ENCODE measurements at places on chromosomes 6 and 20.

- DNase-seq = no peak
Observed at GRCh38 chr20:11734431-11734830, 183.3 kb upstream of the BTBD3 start.

GRCh38 chr6:43627008-43627825 lies 1.8 kb downstream of the GTPBP2 start:
- peak; percentile 94 for DNase-seq

- no peak for DNase-seq
Observed at GRCh38 chr6:99940582-99940981, 53.4 kb downstream of the MCHR2 start.

- DNase-seq = peak; percentile 73
Observed at GRCh38 chr6:154438882-154439415, 71.5 kb downstream of the CNKSR3 start.

DNA sequence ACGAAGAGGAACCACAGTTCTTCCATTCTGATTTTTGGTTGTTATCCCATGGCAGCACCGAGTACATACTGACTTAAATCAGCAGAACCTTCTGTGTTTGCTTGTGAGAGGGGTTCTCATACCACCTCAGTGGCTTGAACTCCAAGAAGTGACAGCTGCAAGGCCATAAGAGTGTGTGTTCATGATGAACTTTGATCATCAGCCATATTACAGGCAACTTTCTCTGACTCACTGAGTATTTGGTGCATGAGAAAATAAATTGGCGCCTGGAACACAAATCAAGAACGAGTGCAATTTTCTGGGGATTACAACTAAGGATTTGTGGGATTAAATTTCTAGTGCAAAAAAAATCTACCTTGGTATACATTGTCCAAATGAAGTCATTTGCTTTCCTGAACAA lies 68.9 kb downstream of the CYP39A1 start:
- DNase-seq = no peak

- no peak for DNase-seq
Observed at GRCh38 chr20:33897313-33897912, 86.3 kb downstream of the CHMP4B start.

GRCh38 chr6:83062225-83062624 lies 3.4 kb downstream of the UBE3D start:
- DNase-seq = no peak

- no peak for DNase-seq
Observed at GRCh38 chr6:25010176-25010575, 74.4 kb upstream of the RIPOR2 start.

- peak; percentile 81 for DNase-seq
Observed at GRCh38 chr6:53627391-53628218, 38.0 kb downstream of the KLHL31 start.

GRCh38 chr20:59412875-59413284 lies 112.5 kb downstream of the EDN3 start:
- DNase-seq = no peak

GRCh38 chr6:137791281-137792159 lies 75.5 kb upstream of the TNFAIP3 start:
- no peak for DNase-seq

- DNase-seq = no peak
Observed at GRCh38 chr20:40882152-40882551, 146.5 kb upstream of the TOP1 start.

GRCh38 chr6:137666202-137666774 lies 172.1 kb upstream of the OLIG3 start:
- no peak for DNase-seq

DNA sequence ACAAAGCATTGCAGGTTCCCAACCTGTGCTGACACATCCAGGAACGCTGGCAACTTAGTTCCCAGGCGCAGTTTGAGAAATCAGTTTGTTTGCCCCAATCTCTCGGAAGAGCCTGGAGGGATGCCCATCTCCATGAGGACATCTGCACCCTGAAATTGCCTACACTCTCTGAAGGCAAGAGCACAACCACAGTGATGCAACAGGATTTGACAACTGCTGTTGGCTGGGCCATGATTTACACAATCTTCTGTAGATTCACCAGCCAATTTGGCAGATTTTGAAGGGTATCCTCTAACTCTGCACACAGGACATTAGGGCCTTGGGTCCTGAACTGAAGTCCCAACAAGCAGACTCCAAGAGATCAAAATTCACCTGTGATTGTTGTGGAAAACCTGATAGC lies 3.4 kb downstream of the APMAP start:
- no peak for DNase-seq

DNA sequence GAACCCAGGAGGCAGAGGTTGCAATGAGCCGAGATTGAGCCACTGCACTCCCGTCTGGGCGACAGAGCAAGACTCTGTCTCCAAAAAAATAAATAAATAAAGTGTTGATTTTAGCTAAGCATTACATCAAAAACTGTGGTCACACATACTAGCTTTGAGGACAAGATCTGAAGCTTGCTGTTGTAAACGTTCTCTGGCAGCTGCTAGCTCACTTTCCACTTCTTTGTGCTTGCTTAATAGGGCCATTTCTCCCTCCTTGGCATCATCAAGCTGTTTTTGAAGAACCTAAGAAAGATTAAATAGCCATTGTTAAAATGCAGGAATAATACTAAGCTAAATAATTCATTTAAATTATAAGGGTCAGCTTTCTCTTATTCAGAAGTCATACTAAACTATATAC lies 55.7 kb downstream of the FAM184A start:
- no peak for DNase-seq

- no peak for DNase-seq
Observed at GRCh38 chr6:107711412-107712236, 112.5 kb downstream of the SCML4 start.

DNA sequence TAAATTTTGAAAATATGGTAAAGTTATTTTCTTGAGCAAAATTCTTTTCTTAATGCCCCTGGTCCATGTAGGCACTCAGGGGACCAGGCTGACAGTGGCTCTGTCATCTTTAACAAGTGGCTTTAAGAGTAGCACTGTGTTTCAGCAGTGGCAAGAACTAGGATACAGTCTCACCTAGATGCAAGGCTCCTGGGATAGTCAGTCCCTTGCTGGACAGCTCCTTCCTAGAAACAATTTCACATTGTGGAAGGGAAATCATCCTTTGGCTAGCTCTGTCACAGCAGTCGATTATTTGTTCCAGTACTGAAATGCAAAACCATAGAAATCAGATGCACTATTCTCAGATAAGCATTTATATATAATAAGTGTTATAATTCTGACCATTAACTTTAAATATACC lies 175.4 kb upstream of the KCNQ5 start:
- DNase-seq = no peak

DNA sequence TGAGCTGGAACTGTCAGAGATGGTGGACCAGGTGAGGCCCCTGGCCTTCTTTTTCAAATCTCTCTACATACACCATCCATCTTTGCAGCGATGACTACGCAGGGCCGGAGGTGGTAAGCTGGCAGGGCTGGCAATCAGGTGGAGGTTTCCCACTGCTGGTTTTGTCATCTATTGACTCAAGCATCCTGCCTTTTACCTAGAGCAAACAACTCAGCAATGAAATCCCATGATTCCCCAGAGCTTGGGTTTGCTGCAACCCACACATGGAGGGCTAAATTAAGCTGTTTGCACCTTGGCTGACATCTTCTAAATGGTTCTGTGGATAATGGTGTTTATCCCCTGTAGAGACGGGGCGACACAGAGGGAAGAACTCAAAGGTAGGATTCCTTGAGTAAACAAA lies 170.2 kb downstream of the SCP2D1 start:
- peak; percentile 35 for DNase-seq

DNA sequence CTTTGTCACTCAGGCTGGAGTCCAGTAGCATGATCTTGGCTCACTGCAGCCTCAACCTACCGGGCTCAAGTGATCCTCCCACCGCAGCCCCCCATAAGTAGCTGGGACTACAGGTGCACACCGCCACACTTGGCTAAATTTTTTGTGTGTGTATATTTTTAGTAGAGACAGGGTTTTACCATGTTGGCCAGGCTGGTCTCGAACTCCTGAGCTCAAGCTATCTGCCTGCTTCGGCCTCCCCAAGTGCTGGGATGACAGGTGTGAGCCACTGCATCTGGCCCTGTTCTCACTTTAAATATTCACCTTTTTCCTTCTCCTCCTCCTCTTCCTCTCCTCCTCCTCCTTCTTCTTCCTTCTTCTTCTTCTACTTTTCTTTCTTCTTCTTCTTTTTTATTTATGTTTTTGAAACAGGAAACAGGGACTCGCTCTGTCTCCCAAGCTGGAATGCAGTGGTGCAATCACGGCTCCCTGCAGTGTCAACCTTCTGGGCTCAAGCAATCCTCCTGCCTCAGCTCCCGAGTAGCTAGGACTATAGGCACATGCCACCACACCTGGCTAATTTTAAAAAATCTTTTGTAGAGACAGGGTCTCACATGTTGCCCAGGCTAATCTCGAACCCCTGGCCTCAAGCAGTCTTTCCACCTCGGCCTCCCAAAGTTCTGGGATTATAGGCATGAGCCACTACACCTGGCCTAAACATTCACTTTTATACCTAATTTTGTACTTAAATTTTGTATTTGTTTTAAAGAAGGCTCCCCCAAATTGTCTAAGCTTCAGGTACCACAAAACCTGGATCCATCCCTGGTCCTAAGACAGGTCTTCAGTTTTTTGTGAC lies 47.2 kb upstream of the NCOA3 start:
- DNase-seq = no peak

DNA sequence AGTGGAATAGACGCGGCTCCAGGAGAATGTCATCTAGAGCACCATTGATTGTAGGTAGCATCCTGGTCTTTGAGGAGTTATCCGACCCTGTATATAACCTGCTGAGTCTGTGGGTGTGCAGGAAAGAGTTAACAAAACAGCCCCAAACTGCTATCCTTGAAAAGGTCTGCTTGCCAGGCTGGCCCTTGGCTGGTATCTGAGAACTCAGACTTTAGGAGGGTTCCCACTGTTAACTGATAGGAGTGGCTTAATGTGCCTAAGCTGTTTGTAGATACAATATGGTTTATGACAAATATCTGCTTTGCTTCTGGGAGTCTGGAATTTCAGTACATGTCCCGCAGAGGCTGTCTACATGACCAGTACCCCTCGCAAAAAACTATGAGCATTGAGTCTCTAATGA lies 27.6 kb upstream of the MCUR1 start:
- DNase-seq = no peak

GRCh38 chr6:119314885-119315272 lies 34.7 kb downstream of the MAN1A1 start:
- no peak for DNase-seq

GRCh38 chr6:3665608-3666007 lies 85.9 kb downstream of the PXDC1 start:
- no peak for DNase-seq

Data from bronchial epithelial cell (primary cell).